ENCODE measurements at places on chromosomes 6 and 20.

GRCh38 chr6:150898399-150899170, 33.1 kb downstream of the MTHFD1L start:
- no peak for DNase-seq

GRCh38 chr6:90003941-90004340, 109.7 kb downstream of the GJA10 start:
- no peak for DNase-seq

GRCh38 chr6:127869772-127870404, 31.0 kb downstream of the THEMIS start:
- no peak for DNase-seq

DNA sequence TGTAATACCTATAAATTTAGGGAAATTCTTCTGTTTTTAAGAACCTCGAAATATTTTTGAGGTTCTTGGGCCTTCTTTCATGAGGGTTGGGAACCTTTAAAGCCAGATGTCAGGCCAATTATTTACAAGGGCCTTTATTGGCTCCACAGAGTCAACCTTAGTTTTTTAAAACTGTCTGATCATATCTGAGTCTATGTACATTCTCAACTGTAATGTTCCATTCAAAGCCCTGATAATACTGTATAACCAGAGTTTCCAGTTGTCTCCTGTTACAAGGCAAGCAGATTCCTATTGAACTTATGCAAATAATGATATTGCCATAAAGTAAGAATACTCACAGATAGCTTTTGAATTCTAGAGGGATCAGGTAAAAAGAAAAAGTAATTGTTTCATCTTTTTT, 545.5 kb downstream of the EPM2A start:
- no peak for DNase-seq

DNA sequence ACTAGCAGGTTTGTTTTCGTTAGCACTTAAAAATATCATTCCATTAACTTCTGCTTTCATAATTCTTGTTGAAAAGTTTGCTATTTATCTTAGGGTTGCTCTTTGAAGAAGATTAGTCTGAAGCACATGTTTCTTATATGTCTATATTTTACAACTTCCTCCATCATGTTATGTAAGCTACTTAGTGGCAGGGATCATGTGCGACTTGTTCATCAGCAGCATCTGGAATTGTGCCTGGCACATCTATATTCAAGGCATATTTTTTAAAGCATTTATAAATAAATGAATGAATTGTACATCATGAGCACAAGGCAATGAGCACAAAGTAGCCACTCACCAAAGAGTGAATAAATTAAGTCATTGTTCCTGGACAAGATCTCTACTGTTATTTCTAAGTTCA, 187.2 kb upstream of the COL21A1 start:
- DNase-seq, result no peak

DNA sequence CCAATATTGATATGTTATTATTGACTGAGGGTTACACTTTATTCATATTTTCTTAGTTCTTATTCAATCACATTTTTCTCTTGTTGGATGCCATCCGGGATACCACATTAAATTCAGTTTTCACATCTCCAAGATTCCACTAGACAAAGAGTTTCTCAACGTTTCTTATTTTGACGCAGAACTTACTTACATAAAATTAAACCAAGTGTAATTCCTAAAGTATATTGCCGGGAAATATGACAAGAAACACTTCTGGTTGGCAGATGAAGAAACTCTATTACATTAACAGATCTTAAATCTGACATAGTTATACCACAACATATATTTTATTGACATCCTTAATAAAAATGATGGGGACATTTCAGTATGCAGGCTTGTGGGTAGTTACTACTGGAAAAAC, 47.3 kb upstream of the THBS2 start:
- no peak for DNase-seq
